ENCODE measurements at places on chromosomes 1 and 21.

DNA sequence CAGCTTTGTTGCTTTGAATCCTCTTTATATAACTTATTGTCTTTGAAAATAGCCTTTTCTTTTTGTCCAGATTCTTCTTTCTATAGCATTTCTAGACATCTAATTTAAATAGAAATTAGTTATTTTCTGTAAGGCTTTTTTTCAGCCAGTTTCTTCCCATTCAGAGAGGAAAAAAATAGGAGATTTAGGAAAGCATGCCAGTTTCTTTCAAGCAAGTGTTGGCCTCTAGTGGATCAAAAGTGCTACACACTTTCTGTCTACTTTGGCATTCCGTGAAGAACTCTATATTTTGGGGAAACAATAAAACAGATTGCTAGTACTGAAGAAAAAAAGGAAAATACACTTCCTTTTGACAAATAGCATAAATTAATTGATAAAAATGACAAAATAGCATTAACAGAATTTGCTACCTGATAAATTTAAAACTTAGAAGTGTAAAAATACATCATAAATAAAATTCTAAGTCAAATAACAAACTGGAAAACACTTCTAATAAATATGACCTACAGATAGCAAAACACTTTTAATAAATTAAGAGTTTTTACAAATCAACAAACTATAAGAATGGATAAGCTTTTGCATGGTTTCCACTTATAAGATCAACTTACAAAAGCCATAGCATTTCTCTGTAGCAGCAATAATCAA lies 13.1 kb upstream of the EXO1 start:
- no peak overlapping the region for H3K27ac ChIP-seq
- H3K36me3 ChIP-seq, result no peaks in the 10 kb centered on the region
- H3K27me3 ChIP-seq, result no peaks in the 10 kb centered on the region
- H3K4me3 ChIP-seq, result no peak overlapping the region

DNA sequence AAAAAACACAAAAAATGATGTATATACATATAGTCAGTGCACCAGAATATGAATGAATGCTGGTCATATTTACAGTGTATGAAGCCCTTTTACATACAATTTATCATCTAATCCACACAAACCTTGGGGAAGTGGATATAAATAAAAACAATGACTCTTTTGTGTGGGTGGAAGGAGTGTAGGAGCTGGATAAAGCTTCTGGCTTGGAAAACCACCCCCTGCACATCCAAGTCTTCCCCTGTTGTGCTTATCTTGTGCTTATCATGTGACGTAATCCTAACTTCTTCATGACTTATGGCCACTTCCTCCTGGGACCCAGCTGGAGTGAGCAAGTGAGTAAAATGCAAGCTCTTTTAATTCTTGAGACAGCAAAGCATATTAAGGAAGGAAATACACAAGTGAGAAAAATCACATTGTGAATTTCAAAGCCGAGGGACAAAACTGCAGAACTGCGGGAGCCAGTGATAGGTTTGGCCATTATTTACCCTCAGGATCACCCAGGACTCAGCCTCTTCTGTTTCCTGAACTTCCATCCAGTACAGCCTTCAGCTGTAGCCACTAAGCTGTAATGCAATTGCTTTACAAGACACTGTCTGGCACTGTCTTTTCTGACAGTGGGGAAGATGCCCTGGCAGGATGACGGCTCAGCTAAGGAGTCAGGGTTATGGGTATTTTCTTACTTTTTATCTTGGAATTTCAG lies 104.0 kb upstream of the PPM1J start:
- no peak overlapping the region for H3K4me3 ChIP-seq
- H3K27ac ChIP-seq, result no peak overlapping the region
- no peaks in the 10 kb centered on the region for H3K4me1 ChIP-seq
- H3K27me3 ChIP-seq, result no peaks in the 10 kb centered on the region
- DNase-seq, result no peak

DNA sequence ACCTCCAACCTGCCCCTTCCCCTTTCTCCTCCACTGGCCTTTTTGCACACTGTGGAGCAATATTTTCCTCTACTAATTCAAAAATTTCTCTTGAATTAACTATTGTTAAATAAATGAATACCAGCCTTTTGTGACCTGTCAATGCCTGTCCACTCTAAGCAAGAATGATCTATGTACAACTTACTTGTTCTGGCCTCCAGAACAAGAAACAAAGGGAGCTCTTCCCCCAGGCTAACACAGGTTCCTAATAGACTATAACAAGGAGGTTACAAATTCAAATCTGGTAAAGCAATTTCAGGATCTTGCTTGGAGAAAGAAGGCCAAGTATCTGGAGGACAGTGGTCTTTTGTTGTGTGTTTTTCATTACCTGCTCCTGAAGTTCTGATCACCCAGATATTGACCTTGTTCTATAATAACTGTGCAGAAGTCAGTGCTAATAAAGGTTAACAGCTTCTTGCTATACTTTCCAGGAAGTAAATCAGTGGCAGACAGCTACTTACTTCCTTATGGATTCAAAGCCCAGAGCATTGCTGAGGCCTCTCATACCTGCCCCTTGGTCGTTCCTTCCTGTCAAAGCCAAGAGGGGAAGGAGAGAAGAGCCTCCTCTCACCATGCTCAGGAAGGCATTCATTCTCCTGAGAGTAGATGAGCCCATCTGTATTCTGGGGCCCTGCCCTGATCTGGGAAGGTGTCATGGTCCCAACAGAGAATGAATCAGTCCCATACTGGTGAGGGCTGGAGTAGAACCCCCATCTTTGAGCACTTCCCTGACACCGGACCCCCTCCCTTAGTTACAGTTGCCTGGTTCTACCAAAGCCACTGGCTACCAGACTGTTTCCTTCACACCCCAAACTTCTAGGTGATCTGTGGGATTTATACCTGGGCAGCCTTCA lies 56.8 kb downstream of the DESI2 start:
- H3K36me3 ChIP-seq, result peaks cover 15% of the 10 kb centered on the region
- H3K27me3 ChIP-seq, result no peaks in the 10 kb centered on the region
- DNase-seq, result no peak
- no peak overlapping the region for H3K27ac ChIP-seq
- no peak overlapping the region for H3K4me3 ChIP-seq
- H3K4me1 ChIP-seq, result no peaks in the 10 kb centered on the region

- no peak for DNase-seq
- no peak overlapping the region for H3K4me3 ChIP-seq
These were observed 5.3 kb upstream of the TNN start for GRCh38 chr1:175062339-175062738.

GRCh38 chr1:14553711-14554110 lies 44.8 kb upstream of the KAZN start:
- H3K4me1 ChIP-seq, result no peaks in the 10 kb centered on the region
- no peak overlapping the region for H3K4me3 ChIP-seq
- no peak for DNase-seq
- H3K27ac ChIP-seq, result no peak overlapping the region
- H3K36me3 ChIP-seq, result no peaks in the 10 kb centered on the region
- H3K27me3 ChIP-seq, result no peaks in the 10 kb centered on the region
